AG04450 (cell line): ENCODE measurements at places on chromosomes 7 and 10.

DNA sequence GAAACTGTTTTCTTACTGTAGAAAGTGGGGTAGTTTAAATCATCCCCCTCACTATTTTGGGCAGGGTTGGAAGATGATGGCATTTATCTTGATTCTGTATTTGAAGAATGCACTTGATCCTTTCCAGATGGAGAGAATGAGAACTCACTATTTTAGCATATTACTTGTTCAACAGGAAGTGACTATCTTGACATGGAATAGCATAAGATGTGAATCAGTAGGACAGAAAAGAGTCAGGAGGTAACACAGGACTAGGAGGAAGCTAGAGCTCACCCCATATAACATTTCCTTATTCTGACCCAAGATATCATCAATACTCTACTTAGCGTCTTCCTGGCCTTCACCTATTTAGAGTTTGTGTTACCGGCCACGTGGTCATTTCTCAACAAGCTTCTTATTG lies 400.2 kb downstream of the PHTF2 start:
- DNase-seq, result no peak

DNA sequence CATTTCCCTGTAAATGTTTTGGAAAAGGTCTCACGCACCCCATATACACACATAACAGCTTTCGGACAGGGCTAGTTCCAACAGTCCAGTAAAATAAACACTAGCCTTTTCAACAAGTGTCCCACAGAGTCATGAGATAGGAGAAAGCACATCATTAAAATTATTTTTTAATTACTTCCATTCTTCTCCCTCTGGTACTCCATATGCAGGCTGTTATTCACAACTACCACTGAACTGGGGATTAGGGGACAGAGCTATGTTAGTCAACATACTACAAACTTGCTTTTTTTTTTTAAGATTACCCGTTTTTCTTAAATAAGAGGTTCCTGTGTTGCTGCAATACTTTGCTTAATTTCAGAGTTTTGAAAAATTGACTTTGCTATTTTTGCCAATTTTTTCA lies 576.6 kb upstream of the KCND2 start:
- no peak for DNase-seq

- no peak for DNase-seq
Measured at GRCh38 chr10:113648478-113648877, 15.4 kb downstream of the NRAP start.

DNA sequence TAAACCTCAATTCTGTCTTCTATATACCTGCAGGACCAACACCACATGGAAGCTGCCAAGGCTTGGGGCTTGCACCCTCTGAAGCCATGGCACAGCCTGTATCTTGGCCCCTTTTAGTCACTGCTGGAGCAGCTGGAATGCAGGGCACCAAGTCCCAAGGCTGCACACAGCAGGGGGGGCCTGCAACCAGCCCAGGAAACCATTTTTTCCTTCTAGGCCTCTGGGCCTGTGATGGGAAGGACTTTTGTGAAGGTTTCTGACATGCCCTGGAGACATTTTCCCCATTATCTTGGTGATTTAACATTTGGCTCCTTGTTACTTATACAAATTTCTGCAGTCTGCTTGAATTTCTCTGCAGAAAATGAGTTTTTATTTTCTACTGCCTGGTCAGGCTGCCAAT lies 123.2 kb upstream of the PCGF5 start:
- DNase-seq, result no peak

GRCh38 chr7:139094030-139094429 lies 15.5 kb downstream of the ZC3HAV1 start:
- no peak for DNase-seq

DNA sequence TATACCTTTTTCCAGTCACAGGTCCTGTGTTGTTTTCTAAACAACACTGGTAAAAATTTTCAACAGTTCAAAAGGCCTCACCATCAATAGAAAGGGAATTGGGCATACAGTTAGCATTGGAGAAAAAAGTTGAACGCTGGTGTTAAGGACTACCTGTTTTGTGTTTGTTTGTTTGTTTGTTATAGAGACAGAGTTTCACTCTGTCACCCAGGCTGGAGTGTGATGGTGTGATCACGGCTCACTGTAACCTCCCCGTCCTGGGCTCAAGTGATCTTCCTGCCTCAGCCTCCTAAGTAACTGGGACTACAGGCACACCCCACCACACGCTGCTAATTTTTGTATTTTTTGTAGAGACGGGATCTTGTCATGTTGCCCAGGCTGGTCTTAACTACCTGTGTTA lies 306.1 kb downstream of the PRPF18 start:
- no peak for DNase-seq

DNA sequence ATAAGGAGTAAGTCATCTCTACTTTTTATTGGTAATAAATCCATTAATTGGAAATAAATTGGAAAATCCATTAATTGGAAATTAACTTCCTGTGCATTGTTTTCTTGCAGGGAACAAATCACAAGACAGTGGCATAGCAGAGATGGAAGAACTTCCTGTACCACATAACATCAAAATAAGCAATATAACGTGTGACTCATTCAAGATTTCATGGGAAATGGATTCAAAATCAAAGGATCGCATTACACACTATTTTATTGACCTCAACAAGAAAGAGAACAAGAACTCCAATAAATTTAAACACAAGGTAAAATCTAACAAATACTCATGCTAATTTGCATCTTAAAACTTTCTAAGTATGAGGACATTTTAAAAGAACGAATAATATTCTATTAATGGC lies 57.8 kb downstream of the PHYHIPL start:
- no peak for DNase-seq

DNA sequence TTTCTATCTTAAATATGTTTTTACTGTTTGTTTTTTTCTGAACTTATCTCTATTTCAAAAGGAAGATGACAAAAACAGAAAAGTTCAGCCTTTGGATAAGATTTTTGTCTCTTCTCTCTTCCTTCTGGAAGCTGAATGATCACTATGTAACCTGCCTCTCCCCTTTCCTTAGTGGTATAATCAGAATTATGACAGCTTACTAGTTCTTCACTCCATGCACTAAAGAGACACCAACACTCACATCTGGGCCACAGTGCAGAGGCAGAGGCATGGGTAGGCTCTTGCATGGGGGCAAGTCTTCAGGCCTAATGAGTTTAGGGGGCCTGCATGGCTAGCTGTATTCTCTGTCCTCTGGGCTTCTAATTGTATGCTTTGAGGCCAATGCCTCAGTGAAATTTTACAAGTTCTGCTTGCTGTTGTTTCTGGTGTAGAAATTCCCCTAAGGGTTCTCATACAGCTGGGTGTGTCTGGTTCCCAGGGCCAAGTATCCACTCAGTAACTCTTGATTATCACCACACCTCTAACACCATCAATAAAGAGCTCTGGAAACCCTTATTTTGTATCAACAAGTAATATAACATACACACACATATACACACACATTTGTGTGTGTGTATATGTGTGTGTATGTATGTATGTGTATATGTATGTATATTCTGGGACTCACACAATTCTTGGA lies 96.8 kb upstream of the POM121L12 start:
- no peak for DNase-seq

DNA sequence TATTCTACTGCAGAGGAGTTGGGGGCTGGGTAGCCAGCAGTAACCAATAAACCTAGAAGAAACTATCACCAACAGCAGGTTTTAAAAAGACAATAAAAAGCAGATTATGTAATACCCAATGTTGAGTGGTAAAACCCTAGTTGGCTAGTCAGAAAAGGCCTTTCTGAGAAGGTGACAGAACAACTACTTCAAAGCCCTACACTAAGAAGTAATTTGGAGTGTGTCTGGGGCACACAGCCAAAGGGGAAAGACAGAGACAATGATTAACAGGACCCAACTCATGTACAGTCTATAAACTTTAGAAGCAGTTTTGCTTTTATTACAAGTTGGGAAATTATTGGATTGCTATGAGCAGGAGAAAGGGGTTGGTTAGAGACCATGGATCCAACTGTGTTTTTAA lies 77.2 kb upstream of the TMEM106B start:
- DNase-seq, result no peak

- no peak for DNase-seq
Measured at GRCh38 chr10:97600616-97601015, 11.1 kb downstream of the C10orf62 start.

DNA sequence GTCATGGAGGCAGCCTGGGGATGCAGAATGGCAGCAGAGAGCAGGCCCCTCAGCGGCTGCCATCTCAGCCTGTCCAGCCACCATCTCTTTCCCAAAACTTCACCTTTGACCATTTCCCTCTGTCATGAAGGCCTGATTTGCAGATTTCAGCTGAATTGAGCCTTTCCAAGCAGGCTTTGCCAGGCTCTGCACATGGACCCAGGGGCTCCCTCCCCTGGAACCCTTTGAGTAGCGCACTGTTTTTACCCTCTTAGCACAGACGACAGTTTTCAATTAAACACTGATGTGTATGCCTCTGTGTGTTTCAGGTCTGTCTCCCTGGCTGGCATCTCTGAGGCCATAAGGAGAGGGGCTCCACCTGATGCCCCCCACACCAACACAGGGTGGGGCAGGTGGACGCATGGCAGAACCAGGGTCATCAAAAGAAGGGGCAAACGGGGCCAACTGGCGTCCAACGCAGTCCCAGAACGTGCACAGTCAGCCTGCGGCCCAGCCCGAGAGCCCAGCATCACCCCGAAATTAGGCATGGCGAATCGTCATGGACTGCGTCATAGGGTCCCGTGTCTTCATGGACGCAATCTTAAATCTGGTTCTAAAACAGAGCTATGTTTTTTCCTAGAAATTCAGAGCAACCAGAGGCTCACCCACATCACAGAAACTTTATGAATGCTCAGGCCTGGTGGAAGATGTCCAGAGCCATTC lies 185.0 kb upstream of the TCERG1L start:
- no peak for DNase-seq

DNA sequence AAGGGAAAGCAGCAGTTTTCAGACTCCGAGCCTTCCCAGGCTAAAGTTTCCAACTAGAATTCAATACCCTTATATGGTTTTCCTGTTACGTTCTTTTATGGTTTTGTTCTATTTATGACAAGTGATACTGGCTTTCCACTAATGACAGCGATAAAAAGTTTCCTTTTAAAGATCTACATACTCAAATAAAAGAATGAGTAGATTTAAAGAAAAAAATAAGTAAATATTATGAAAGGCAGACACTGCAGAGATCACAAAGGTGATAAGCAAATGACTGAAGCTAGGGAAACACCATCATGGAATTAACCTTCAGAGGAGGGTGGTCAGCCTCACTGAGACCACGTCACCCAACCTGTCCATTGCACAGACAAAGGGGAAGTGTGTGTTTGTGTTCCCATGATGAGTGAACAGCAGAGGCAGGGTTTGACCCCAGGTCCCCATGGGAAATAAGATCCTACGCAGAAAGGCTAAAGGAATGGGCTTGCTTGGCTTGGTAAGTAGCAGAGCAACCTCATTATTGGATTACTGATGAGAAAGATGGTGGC lies 4.0 kb downstream of the VSIR start:
- no peak for DNase-seq

- DNase-seq, result no peak
Measured at GRCh38 chr10:4250587-4250887, 465.5 kb upstream of the KLF6 start.

DNA sequence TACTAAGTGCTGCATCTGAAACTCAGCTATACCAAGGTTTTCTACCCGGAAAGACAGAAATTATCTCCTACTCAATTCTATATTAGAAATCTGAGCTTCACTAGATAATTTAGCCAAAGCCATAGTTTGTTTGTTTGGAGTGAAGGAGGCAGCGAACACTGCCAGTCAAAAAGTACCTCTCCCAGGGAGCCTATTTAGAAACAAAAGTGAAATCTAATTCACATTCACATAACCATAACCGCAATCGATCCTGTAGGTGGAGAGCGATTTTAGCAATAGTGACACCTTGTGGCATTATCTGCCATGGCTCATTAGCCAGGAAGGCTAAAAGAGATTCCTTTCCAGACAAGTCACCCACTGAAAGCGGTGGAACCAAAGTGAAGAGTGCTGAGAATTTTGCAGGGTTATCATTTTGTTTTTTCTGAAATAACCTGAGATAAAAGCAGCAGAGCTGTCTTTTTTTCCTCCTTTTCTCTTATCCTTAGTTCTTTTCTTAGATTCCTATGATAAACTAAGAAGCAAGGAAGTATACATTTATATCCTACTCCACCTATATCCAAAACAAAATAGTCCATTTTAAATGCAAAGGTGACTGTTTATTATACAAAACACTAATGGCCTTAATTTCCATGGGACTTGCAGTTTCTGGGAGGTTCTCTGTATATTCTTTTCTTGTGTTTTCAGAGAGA lies 83.7 kb upstream of the BET1 start:
- peak; percentile 66 for DNase-seq

GRCh38 chr10:14184841-14185315 lies 145.8 kb downstream of the FRMD4A start:
- no peak for DNase-seq

DNA sequence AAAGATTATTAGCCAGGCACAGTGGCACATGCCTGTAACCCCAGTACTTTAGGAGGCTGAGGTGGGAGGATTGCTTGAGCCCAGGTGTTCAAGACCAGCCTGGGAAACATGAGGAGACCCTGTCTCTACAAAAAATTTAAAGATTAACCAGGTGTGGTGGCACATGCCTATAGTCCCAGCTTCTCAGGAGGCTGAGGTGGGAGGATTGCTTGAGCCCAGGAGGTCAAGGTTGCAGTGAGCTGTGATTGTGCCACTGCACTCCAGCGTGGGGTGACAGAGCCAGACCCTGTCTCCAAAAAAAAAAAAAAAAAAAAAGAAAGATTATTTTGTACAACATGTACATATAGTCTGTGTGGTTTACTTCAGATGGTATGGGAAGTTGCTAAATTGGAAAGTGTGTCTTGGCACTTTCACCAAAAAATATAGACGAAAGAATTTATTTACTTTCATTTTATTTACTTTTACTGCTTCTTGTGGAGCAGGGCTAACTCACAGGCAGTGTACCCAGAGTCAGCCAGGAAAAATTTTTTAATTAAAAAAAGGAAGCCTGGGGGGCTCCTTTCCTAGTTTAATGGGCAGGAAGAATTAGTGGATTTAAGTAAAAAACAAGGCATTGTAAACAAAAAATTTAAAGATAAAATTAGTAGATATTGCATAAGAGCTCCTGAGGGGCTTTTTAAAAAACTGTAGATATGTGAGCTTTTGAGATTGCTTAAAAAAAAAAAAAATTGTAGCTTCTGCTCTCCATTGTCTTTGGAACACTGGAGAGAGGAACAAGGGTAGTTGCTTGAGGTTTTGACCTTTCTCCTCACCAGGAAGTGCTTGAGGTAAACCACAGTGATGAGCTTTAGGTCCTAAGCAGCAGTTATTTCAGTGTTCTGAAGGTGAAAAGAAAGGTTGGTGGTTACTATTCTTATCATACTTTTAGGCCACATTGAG lies 44.6 kb upstream of the VDAC2 start:
- no peak for DNase-seq

DNA sequence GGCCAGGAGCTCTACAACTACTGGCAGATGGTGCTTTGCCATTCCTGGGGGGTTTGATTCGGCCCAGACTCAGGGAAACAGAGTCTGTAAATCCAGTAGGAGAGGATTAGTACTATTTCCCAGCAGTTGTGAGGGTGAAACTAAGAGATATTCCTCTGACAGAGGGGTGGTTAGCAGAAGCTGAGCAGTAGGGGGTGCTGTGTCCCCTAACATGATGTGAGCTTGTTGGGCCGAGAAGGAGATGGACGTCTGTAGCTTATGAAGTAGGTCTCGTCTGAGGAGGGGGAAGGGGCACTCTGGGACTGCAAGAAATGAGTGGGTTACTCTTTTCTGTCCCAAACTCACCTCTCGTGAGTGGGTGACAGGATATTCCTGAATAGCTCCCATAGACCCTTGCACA lies 179.2 kb upstream of the MBL2 start:
- peak; percentile 2 for DNase-seq

- DNase-seq, result no peak
Measured at GRCh38 chr7:113548137-113548536, 370.7 kb downstream of the PPP1R3A start.
